Fibroblast of skin of left biceps (primary cell): ENCODE measurements at places on chromosomes 7 and 10.

DNA sequence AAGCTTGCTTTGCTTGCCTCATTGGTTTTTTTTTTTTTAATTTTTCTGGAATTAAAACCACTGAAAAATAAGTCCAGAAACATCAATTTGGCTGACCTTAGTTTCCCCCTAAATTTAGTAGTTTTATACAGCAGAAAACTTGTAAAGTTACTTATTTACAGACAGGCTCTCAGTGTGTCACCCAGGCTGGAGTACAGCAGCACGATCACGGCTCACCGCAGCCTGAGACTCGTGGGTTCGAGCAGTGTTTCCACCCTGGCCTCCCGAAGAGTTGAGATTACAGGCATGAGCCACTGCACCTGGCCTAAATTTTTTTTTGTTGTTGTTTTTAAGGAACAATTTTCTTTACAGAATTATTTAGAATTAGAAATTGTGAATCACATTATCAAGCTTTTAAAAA lies 250.5 kb downstream of the SDK1 start:
- DNase-seq = no peak

GRCh38 chr7:75928568-75928914 lies 13.6 kb downstream of the POR start:
- no peak for DNase-seq

GRCh38 chr10:107616031-107616430 lies 451.5 kb upstream of the SORCS1 start:
- no peak for DNase-seq

DNA sequence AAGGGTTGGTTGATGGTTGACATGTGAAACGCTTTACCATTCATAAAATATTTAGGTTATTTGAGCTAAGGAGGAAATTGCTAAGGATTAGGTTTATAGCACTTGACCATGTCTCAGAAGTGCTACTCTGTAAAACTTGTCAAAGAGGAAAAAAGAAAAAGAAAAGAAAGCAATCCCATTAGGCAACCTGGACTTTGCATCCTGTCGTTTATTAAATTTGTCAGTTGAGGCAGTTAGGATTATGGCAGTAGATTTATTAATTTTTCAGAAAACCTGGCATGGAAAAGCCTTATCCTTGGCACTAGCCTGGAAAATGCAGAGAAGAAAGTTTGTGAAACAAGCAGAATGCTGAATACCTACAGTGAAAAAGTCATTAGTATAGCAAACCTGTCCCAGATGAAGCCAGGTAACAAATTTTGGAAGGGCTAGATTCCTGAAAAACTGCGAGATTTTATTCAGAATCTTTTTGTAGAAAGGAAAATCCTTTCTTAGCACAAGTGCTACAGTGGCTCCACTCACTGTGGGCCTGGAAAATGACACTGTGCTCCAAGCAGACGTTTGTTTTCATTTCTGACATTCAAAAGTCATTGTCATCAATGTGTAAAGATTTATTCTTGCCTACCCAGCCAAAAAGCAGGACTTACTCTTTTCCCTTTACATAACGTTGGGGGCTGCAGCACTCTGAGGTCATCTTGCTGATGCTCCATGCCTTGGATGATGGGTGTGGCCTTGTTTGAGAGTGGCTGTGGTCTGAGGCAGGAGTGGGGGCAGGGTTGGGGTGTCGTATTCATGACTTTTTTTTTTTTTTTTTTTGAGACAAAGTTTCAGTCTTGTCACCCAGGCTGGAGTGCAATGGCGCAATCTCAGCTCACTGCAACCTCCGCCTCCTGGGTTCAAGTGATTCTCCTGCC lies 664.9 kb downstream of the SUGCT start:
- DNase-seq = no peak
